ENCODE measurements at places on chromosomes 4 and X.

- DNase-seq: no peak
Observed at GRCh38 chrX:74521961-74522751, 92.3 kb downstream of the RLIM start.

GRCh38 chr4:2163311-2163821 lies 78.6 kb downstream of the HAUS3 start:
- DNase-seq: no peak

DNA sequence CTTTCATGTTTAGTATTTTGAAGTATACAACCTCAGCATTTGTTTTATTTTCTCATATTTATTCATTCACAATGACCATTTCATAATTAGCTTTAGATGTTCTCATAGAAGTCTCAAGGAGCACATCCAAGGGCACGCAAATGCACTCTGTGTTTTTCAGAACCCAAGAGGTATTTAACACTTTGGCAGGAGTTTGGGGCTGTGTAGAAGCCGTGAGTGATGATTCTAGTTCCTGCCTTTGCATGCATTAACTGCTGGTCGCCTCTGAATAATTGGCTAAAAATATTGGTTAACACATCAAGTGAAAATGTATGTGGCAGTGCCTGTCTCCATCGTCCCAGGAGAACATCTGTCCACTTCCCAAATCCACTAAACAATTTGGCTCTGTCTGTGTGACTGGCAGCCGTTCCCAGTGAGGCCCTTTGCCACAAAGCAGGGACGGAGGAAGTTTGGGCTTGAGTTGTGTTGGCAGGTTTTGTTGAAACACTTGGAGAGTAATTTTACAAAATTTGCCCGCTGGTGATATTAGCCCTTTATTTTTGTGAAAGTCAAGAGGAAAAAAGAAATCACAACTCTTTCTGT lies 730.7 kb upstream of the SLIT2 start:
- no peak for DNase-seq

GRCh38 chrX:16585486-16586376 lies 64.2 kb upstream of the S100G start:
- no peak for DNase-seq

DNA sequence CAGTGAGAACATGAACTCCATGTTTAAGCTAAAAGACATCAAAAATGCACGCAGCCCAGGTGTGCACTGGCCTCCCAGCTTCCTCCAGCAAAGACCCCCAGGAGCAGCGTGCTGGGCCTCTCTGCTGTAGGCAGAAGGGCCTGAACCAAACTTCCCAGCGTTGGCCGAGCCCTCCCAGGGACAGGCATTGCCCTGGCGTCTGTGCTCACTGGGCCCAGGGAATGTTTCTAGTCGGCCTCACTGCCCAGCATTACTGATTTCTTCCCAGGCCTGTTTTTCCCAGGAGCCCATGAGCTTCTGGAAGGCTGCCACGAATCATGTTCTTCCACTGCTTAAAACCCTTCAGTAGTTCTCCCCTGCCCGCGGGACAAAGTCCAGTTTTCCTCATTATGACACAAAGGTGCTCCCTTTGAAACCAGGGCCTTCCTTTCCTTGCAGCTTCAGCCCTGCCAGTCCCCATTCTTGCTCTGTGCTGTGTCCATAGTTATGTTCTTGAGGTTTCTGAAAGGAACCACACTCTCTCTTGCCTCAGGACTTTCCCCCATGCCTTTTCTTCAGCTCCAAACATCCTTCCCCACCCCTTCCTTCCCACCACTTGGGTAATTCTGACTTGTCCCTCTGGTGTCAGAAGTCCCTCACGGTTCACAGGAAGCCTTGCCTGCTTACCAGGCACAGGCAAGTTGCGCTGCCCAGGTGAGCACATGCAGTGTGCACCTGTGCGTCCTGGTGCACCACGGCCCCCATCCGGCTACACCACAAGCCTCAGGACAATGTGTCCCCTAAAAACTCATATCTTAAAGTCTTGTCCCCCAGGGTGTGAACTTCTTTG lies 93.4 kb upstream of the ENPP6 start:
- no peak for DNase-seq

DNA sequence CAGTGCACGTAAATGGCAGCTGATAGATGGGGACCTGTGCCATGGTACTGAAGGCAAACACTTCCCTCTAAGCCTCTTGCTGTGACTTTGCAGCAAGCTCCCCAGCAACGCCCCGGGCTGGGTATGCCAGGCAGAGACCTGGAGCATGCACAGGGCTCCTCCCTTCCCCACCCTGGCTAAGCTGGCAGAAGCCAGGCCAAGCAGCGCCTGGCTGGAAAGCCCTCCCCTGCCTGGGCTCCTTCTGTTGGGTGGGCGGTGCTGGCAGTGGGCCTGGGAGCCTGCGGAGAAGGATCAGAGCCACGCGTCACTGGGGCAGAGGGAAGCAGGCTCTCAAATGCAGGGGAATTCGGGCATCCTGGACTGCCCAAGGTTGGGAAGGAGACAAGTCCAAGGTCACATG lies 3.6 kb downstream of the ATP2B3 start:
- no peak for DNase-seq

- DNase-seq: peak; percentile 46
Observed at GRCh38 chr4:78644744-78645330, 93.3 kb downstream of the ANXA3 start.

- no peak for DNase-seq
Observed at GRCh38 chr4:28675582-28675981, 1814.9 kb downstream of the STIM2 start.

DNA sequence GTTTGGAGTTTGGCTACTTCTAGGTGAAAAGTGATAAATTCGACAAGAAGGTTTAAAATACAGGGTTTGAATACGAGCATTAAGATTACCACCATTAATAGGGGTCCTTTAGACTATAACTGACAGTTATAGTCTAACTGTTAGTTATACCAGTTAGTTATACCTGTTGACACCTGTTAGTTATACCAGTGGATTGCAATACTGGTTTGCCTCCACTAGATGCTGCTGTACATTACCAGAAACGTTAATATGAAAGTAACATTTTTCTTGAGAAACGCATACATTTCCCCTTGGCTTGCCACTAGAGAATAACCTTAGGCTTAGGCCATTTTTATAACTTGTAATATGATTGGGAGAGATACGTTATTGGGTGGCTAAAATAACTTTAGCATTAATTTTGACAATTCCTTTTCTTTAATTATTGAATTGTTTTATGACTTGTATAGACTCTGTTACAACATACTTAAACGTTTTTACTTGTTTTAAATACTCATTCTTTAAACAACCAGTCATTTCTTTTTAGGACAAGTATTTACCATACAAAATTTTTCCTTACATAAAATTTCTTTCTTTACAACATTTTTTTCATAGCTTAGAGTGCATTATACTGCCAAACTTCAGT lies 911.2 kb downstream of the FSTL5 start:
- peak; percentile 54 for DNase-seq

GRCh38 chr4:177266506-177266905 lies 43.2 kb upstream of the NEIL3 start:
- no peak for DNase-seq

- DNase-seq: no peak
Observed at GRCh38 chr4:33940281-33940680, 2304.0 kb downstream of the ARAP2 start.

DNA sequence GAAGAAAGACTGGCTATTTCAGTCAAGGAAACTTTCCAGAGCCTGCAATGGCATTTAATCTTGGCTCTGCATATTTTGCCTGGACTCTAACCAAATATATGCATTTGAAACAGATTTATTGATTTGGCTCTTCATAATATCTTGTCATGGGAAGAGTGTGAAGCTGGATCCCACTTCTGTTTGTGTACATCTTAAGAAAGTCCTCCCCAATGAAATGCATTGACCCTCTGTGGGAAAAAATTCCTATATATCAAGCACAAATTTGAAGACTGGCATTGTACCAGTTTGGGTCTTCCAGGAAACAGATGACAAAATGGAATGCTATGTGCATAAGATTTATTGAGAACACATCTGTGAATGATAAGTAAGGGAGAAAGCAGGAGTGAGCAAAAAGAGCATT lies 897.3 kb upstream of the TENM3 start:
- DNase-seq: no peak

DNA sequence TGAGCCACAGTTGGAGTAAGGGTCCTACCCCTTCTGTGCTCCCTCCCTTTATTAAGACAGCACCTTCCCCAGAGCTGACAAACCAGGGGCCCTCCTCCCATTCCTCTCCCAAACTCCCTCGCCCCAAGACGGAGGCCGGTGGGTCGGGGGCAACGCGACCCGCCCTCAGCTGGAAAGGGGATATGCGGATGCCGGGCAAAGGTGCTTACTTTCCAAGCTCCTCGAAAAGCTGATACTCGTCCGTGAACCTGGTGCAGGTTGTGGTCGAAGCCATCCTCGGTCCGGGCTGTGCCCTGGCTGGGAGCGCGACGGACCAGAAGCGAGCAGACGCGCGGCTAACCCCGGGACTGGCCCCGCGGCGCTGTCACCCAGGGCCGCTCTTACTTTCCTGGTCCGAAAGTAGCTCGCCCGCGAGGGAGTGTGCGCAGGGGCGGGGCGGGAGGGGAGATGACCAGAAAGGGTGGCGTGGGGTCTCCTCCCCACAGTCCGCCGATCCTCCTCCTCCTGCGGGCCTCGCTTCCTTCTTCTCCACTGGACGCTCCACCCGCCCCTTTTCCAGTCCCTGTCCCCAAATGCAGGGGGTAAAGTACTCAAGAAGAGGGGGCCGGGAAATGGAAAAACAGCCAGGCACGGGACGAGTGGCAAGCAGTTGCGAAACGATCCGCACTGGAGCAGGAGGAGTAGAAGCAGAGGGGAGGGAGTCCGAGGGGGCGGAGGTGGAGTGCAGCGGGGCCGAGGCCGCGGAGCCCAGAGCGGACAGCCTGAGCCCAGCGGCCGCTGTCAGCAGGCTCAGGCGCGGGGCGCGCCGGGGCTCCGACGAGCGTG lies 531 bp downstream of the CAMK2D start:
- peak; percentile 85 for DNase-seq

- DNase-seq: no peak
Observed at GRCh38 chr4:85995361-85995760, 364.5 kb downstream of the MAPK10 start.
